ENCODE measurements at places on chromosomes 7 and 10.

- DNase-seq: no peak
Observed at GRCh38 chr10:15462253-15462897, 91.3 kb upstream of the FAM171A1 start.

DNA sequence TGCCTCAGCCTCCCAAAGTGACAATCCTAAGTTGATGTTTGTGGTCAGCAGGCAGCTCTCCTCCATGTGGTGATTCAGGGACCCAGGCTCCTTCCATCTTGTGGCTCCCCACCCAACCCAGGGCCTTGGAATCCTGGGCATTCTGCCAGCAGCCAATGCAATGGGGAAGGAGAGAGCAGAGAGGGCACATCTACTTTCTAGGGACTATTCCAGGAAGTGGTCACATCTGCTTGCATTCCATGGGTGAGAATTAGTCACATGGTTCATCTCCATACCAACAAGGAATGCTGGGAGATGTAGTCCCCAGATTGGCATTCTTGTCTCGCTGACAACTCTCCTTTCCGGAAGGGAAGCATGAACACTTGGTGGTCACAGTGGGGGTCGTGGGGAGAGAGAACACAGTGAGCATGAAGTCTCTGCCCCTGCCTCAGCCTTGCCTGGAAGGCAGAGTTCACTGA lies 9.9 kb upstream of the SRRM3 start:
- no peak for DNase-seq

DNA sequence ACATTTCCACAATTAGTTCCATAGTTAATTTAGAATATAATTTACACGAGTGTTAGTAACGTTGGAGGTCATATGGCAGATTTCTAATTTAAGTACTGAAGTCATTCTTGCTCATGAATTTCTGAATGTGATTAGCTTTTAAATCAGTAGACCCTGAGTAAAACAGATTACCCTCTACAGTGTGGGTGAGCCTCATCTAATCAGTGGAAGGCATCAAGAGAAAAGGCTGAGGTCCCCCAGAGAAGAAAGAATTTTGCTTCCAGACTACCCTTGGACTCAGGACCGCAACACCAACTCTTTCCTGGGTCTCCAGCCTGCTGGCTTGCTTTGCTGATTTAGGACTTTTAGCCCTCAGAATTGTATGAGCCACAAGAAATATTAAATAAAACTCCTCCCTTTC lies 33.2 kb downstream of the IFT22 start:
- no peak for DNase-seq

GRCh38 chr10:131071721-131072120 lies 239.8 kb downstream of the TCERG1L start:
- no peak for DNase-seq

DNA sequence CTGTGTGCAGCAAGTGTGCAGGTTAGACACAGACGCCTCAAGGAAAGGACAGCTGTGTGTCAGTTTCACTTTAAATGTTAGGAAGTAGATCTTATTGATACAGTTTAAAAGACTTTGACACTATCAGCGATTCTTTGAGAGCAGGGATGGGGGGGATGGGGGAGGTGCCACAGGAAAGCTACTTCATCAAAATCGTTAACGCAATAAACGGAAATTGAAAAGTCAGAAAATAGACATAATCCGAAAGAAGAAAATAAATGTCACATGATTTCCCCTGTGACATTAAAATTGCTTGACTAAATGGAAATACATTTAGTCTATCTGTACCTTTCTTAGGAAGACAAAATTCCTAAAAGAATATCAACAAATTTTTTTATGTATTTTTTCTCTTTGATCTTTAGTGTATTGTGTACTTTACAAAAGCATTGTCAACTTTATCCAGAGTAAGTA lies 476 bp upstream of the ZNF33B start:
- no peak for DNase-seq

- no peak for DNase-seq
Observed at GRCh38 chr7:17408245-17408903, 109.9 kb downstream of the AHR start.

- no peak for DNase-seq
Observed at GRCh38 chr7:130850956-130851355, 116.9 kb upstream of the KLF14 start.

GRCh38 chr10:109412353-109412752 lies 511.0 kb downstream of the XPNPEP1 start:
- DNase-seq: no peak
